ENCODE measurements at places on chromosomes 2 and 18.

- no peak for DNase-seq
Measured at GRCh38 chr2:190512539-190513095, 21.9 kb downstream of the NEMP2 start.

DNA sequence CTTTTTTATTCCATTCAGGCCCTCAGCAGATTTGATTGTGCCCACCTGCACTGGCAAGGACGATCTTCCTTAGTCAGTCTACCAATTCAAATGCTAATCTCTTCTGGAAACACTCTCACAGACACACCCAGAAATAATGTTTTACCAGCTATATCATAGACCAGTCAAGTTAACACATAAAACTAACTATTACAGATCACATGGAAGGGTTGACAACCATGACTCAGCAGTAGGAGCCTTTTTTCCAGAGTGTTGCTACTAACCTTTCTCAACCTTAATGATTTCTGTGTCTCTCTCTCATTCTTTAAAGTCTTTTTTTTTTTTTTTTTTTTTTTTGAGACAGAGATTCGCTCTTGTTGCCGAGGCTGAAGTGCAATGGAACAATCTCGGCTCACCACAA is 143.5 kb upstream of the MSH6 start:
- no peak for DNase-seq

- no peak for DNase-seq
Measured at GRCh38 chr2:102120701-102121159, 21.8 kb upstream of the IL1R1 start.

DNA sequence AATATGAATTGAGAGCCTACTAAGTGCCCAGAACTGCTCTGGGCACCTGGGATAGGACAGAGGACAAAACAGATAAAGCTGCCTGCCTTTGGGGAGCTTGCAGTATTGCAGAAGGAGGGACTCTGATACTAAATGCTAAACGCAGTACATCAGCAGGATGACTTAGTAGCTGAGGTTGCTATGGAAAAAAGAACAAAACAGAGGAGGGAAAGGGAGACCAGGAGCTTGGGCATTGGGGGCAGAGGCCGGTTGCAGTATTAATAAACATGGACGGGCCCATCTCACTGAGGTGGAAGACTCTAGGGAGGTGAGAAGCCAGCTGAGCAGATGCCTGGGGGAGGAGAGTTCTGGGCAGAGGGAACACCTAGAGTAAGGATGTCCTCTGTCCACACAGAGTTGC is 66.1 kb upstream of the SP3 start:
- no peak for DNase-seq

- DNase-seq: no peak
Measured at GRCh38 chr18:50981381-50981780, 13.5 kb downstream of the ELAC1 start.

DNA sequence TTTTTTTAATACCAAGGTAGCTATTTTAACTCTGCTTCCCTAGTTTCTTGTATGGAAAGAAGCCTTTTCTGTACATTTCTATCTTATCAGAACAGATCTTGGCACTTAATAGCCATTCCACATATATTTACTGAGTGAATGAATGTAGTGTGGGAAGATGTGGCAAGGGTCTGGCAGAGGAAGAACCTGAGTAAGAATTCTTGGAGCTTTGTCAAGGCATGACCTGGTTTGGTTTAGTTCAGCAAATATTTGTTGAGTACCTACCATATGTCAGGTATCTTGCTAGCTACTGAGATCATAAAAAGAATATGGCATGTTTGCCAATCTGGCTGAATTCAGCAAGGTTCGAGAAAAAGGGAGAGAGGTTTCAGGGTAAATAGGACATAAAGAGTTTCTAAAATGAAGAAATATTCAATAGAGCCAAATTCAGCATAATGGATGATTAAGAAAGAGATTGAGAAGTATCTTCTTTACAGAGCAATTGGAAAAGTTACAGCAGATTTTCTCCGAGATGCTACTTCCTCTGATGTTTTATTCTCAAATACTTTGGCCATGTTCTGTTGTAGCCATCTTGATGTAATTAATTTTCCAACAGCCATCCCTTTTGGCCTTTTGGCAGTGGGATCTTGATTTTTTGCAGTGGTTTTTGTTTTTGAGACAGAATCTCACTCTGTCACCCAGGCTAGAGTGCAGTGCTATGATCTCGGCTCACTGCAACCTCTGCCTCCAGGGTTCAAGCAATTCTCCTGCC is 21.7 kb upstream of the MEP1B start:
- no peak for DNase-seq

GRCh38 chr2:76546207-76546606 is 835.5 kb upstream of the GCFC2 start:
- DNase-seq: no peak

DNA sequence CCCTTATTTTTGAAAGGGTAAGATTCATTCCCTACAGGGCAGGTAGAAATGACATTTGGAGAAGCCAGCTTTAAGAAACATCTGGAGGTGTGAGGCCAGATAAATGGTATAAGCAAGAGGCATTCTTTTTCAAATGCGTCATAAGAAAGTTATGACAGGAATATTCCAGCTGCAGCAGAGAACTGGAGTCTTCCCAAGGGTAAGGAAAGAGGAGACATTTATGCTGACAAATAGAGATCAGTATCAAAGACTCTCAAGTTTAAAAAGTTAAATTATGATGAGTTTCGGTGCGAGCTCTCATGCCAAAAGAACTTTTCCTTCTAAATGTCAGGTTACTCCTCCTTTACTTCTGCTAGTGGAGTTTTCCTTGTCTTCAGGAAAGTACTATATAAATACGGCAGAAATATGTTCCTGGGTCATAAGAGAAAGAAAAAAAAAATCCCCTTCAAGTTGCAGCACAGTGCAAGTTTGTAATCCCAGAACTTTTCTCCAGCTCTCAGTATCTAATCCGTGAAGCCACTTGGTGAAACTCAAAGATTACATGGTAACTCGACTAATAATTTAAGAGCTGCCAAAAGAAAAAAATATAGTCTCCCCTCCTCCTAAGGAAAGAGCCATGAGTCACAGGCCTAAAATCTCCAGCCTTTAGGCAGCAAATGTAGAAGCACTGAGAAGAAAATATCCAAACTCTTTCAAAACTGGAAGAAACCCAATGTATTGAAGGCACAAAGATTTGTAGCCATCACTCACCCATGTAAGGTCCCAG is 428.1 kb downstream of the MEIS1 start:
- DNase-seq: no peak

- DNase-seq: no peak
Measured at GRCh38 chr2:240144649-240145261, 4.3 kb upstream of the OTOS start.

DNA sequence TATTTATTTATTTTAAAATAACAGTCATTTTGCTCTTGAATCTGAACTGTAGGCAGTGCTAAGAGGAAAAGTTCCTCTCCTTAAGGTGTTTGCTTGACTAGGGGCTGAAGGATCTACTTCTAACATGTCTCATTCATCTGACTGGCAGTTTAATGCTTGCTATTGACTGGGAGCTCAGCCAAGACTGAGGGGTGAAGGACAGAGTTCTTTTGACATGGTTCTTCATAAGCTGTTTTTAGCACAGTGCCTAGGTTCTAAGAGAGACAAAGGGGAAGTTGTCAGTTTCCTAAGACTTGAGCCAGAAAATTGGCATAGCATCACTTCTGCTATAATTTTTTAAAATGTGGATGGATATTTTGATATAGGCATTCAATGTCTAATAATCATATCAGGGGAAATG is 73.0 kb downstream of the COMMD1 start:
- DNase-seq: no peak
